HT1080 (cell line): ENCODE measurements at places on chromosomes 12 and 14.

DNA sequence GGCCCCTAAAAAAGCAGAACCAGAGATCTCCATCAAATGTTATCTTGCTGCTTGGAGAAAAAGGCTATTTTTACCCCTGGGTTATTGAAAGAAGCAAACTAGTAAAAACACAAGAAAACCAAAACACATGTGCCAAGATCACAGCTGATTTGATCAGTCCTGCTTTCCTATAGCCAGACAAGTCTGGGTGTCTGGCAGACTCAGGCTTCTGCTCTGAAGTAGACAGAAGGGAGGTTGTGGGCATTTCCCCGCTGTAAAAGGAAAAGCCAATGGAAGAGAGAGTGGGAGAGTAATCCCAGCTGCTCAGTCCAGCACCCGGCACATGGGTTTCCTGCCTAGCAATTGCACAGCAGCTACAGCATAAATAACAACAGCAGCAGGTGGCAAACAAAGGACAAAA is 177.9 kb downstream of the PHLDA1 start:
- DNase-seq: no peak

- no peak for DNase-seq
Measured at GRCh38 chr12:104167519-104168458, 29.8 kb upstream of the NFYB start.

GRCh38 chr12:53532524-53533445 is 25.5 kb upstream of the NPFF start:
- DNase-seq: no peak

DNA sequence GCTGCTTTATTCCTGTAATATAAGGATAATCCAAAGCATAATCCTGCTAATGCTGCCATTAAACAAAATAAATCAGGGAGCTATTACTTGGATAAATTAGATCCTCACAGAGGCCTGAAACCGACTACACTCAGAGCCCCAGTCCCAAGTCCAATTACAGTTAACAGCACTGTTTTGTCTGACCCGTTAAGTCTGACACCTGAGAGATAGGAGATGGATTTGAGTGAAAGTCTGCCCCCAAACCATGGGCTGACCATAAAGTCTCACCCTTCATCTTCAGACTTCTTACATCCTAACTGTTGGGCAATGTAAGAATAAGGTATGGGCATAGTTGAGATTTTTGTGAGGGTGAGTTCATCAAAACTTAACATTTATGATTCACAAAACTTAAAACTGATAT is 181.7 kb downstream of the PLCZ1 start:
- no peak for DNase-seq

DNA sequence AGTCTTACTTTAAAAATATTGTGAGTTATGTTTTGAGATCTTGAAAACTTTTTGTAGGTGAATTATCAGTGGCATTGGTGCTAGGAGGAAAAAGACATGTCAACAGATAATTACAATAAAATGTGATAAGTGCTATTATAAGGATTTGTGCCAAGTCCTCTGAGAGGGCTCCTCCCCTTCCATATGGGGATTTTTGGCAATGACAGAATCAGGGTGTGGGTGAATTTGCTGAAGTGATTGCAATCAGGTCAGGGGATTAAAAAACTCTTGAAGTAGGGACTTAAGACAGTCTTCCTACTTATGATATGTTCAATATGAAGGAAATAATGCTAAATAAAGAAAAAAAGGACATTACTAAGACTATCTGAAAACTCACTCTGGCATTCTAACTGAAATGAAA is 122.5 kb downstream of the SLC15A5 start:
- no peak for DNase-seq

GRCh38 chr14:59811815-59812214 is 58.8 kb downstream of the RTN1 start:
- DNase-seq: no peak

DNA sequence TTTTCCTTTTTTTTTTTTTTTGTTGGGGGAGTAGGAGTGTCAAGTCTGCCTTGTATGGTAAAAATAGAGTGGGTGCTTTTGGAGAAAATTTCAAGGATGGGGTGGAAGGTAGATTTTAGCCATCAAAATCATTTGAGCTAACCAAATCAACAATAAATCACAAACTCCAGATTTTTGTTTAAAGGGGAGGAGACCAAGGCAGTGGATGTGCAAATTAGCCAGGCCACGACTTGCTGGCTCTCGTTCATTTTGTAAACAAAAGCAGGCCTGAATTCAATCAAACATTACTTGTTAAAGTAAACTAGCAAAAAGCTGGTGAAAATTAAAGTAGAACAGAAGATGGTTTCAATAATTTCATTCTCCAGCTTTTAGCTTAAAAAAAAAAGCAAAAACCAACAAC is 387.2 kb downstream of the BMP4 start:
- DNase-seq: no peak

DNA sequence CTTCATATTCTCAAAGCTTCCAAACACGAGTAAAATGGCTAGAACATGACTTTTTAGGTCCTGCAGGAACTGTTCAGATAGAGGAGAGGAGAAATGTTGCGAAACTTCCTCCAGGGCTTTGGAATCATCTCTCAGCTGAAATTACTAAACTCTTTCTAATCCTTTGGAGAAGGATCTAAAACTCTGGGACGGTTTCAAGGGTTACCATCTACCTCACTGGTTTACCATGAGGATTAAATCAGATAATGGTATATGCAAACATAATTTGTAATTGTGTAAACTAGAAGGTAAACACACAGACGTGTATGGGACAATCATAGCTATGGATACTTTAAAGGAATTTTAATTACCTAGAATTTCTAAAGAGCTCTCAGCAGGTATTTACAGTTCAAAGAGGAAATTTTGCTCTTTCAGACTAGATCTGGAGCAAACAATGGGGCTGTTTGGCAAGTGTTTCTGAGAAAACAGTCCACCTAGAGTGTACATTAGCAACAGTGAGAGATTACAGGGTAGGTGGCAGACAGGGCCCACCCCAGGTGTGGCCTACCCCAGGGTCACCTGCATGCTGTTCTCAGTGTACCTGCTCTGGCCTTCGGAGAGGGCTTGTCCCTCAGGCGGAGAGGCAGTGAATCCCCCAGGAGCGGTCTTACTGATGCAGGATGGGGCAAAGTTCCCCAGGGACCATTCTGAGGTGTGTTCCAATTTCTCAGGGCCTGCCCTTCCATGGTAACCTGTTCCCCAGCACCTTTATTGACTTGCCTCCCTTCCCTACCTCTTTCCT is 124.7 kb upstream of the MAX start:
- DNase-seq: no peak

DNA sequence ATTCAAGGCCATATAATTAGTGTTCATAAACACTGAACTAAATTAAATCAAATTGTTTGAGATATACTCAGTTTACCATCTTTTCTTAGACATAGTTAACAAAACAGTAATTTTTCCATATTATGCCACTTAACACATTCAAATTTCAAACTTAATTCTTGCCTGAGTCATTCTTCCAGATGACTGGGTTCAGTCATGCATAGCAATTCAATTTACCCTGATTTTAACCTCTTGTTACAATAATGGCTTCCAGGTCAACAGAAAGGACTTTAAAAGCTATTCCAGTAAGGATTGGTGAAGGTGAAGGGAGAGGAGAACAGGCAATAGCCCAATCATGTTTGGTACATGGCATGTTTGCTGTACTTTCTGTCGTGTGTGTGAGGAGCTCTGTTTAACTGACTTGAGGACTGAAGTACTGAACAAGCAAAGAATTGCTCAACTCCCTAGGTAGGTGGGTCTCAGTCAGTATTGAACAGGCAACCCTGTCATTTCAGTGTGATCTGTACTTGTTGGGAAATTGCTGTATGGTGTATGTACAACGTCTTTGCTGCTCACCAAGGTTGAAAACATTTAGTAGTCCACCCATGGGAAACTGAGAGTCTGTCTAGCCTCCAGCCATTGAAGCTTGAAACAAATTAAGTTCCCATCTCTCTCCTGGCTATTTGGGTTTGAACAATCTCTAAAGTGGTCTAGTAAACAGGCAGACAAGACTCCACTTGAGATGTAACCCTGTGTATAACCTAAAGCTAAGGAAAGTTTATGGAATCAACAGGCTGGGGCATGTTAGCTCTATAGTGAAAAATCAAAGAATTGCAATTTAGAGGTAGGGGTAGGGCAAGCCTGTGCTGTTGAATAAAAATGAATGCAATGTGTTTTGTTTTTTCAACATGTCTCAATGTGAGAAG is 327.2 kb downstream of the BTG1 start:
- no peak for DNase-seq

DNA sequence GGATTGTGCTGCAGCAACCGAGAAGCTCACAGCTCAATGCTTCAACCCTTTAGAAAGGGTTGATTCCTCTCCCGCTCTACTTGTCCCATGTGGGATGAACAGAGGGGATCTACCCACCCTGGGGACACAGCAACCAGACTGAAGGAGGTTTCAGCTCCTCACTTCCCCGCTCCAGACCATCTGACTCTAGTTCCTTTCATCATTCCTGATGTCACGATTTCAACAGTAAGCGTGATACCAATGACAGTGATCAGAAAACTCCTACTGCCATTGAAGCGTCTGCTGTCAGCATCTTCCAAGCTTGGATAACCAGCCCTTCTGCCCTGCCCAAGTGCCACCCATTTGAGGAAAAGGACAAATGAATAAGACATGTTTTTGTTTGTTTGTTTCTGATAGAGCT is 14.3 kb downstream of the SERPINA1 start:
- DNase-seq: no peak

DNA sequence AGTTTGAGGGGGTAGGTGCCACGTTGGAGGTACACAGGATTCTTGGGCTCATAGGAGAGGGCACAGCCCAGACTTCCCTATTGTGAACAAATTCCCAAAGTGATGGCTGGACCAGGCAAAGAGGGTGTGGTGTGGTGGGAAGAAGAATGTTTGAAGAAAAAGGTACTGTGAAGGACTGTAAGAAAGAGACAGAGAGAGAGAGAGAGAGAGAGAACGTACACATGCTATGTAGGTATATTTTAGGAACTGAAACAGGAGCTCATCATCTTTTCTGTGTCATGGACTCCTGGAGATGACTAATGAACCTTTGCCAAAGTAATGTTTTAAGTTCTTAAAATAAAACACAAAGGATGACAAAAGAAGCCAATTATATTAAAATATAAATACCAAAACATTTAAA is 24.5 kb downstream of the SLC17A8 start:
- DNase-seq: no peak

GRCh38 chr12:75526655-75527511 is 15.5 kb upstream of the KRR1 start:
- peak; percentile 76 for DNase-seq
